ENCODE measurements at places on chromosomes 3 and 15.

GRCh38 chr15:95610945-95611344, 719.6 kb upstream of the NR2F2 start:
- DNase-seq: no peak

DNA sequence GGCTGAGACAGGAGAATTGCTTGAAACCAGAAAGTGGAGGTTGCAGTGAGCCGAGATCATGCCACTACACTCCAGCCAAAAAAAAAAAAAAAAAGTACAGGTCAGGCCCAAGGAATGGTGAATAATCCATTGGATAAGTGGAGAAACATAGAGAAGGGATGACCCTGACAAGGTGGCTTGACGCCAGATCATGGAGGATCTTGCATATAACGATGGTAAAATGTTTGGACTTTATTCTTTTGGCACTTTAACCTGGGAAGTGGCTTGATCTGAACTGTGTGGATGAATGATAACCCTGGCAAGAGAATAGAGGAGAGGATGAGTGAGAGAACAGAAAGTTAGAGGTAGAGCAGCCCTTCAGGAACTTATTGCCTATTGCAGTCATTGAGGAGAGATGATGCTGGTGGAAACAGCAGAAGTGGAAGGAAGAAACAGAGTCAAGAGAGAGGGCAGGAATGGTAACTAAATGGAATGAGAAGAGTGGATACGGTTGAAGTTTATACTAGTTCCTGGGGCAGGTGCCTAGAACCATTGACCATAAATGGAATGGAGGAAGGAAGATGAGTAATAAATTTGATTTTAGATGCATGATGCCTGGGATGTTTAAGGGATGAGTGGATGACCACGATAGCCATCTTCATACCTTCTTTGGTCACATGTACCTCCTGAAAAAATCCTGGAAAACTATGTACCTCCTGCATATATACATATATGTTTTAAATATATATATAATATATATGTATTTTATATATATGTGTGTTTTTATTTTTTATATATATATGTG, 57.8 kb downstream of the BLM start:
- no peak for DNase-seq

- no peak for DNase-seq
Observed at GRCh38 chr3:195177422-195178123, 93.4 kb downstream of the XXYLT1 start.

DNA sequence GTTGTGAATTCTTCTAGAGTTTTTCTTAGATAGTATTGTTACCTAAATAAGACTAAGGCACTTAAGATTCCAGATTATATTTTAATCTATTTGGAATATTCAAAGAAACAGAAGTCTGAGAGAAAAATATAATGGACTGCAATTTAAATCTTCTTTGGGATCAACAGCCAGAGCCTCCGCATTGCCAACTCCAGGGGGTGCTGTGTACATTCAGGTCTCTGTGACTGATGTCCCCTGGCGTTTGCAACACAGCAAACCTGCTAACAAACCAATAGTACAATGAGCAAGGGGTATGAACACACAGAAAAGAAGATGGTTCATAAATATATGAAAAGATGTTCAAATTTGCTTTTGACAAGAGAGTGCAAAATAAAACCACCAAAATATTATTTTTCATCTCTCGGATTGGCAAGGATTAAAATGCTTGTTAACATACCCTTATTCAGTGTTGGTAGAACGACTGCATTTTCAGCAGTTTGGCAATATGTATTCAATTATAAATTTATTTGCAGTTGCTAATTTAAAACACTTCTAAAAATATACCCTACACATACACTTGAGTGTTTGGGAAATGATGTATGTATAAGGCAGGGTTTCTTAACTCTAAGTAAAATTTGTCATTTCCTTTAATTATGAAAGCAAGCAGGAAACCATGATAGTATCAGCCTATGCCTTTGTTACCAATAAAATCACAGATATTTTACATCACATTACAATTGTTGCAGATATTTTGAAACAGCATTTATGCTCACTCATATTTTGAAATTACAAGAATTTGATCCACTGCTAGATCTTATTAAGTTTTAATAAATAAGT, 16.1 kb upstream of the TM4SF1 start:
- DNase-seq: no peak

DNA sequence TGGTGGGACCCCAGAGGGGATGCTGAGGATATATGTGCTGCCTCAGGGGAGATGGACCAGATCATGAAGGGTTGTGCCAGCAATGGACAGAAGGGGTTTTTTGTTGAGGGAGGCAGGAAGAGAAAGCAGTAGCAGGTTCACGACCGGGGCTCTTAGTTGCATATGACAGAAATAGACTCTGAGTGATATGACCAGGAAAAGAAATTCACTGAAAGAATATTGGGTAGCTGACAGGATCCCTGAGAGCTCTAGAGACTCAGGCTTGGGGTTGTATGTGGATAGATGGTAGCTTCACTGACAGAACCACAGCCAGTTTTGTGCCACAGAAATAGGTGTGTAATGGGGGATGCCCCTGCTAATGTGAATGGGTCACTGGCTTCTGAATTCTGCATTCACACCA, 241.6 kb downstream of the ZNF621 start:
- no peak for DNase-seq

- no peak for DNase-seq
Observed at GRCh38 chr15:58518626-58519025, 86.8 kb downstream of the LIPC start.

DNA sequence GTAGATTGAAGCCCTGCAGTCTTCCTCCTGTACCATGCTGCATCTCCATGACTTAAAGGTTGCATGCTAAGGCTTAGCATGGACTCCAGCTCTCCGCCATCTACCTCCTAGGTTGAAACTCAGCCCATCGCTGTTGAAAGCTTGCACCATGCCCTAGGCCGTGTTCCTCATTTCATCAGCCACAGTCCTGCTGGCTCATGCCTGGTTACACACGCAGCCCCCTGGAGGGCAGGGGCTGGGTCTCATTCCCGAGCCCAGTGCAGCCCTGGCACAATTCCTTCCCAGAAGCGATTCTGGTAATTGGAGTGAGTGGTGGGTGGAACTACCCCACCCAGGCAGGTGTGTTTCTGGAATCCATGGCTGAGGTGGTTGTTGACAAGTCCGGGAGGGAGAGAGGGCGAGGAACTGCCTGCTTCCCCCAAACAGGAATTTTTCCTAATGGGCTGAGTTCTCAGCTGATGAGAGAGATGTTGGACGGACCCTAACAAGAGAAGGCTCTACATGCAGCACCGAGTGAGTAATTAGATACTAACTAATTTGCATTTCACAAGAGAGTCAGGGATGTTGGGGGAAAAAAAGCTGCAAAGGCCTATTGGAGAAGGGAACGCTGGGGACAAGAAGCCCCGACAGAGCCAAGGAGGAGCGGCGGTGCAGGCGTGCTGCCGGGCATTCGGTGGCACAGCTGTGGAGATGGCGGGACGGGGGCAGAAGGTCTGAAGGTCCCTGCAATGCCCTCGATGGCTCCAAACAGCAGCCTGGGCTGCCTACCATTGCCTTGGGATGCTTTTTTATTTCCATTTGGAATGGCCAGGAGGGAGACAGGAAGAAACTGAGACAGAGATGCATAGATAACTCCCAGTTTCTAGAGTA, 92.3 kb upstream of the TLE3 start:
- no peak for DNase-seq

DNA sequence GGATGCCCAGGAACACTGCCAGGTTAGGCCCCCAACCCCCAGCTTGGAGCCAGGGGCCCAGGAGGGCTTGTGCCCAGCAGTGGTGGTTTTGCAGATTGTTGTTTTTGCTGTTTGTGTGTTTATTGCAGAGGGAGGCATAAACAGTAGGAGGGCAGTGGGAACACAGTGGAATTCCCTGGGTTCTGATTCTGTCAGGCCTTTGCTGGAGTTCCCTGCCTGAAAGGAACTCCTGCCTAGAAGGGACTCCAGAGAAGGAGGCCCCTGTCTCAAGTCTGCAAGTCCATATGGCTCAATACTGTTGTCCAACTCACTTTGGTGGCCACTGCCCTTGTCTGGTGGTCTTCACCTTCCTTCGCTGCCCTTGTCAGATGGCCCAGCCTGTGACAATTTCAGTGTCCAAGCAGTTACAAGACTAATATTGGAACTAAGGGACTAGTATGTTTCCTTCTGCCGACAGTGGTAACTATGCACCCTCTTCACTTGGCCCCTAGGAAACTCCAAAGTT, 47.4 kb upstream of the RAB6B start:
- DNase-seq: no peak

DNA sequence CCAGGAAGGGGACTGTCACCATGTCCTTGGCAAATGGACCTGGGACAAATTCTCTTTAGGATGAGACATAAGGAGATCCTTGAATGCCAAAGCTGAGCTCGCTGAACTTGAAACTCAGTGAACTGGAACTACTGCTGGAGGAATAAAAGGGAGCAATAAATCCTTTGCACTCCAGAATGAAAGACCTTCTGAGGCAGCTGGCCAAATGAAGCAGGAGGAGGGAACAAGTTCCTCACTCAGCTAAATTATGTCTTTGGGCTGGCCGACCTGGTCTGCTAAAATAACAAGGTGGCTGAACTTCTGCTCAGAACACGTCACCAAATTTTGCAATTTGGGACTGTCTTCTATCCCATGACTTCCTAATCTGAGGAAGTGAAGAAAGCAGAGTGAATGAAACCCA, 314.7 kb downstream of the LPP start:
- no peak for DNase-seq

GRCh38 chr3:179416681-179417080, 34.6 kb downstream of the GNB4 start:
- no peak for DNase-seq

GRCh38 chr3:31322460-31322859, 210.3 kb upstream of the STT3B start:
- no peak for DNase-seq

- DNase-seq: no peak
Observed at GRCh38 chr3:119856695-119857094, 74.8 kb downstream of the NR1I2 start.

- DNase-seq: no peak
Observed at GRCh38 chr15:101046826-101047225, 127.7 kb downstream of the LRRK1 start.
